ENCODE measurements at places on chromosomes 6 and 20. TPM values are rescaled to one million over a fixed set of nuclear protein-coding genes. Genes with fewer than 3 reads are reported as not detected.

The KIFC1 gene
- 1.9 TPM for total RNA-seq

GRCh38 chr6:38172739-38173410 is 353.3 kb downstream of the ZFAND3 start:
- no peak for DNase-seq

GRCh38 chr6:143821359-143821758 is 21.8 kb upstream of the LTV1 start:
- DNase-seq, result no peak

GRCh38 chr6:124373386-124373785 is 569.7 kb downstream of the NKAIN2 start:
- DNase-seq, result no peak

The RCAN2 gene
- 152 TPM for total RNA-seq

GRCh38 chr6:3159805-3160781 is 2.7 kb upstream of the TUBB2A start:
- peak; percentile 66 for DNase-seq

The CYB5R4 gene
- 15.3 TPM for total RNA-seq

DNA sequence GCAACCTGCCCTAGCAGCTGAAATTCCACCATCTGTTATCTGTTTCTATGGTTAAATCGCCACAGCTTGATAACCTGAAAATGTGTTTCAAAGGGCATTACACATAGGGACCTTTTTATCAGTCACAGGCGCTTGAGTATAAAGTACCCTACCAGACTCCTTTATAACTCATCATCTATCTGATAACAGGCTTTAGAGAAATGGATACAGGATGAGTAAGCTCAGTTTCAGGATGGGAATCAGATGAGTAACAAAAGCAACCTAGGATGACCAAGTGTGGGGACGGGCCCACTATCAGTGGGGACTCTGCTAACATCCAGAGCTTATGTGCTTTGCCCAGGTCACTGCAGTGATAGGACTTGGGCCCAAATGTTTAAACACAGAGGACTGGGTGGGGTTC is 75.6 kb downstream of the PRND start:
- no peak for DNase-seq

DNA sequence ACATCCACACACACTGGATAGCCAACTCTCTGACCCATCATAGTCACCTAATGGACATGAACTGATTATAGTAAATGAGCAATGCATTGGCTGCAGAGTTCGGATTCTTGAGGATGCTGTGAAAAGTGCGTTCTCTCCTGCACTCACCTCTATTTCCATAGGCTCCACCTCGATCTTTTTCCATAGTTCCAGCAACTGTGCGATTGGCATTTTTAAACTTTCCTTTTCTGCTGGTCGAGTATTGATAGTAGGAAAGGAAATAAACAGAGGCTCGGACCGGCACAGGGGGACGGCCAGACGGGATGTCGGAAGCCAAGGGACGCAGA is 94.4 kb downstream of the RNASET2 start:
- DNase-seq, result no peak

DNA sequence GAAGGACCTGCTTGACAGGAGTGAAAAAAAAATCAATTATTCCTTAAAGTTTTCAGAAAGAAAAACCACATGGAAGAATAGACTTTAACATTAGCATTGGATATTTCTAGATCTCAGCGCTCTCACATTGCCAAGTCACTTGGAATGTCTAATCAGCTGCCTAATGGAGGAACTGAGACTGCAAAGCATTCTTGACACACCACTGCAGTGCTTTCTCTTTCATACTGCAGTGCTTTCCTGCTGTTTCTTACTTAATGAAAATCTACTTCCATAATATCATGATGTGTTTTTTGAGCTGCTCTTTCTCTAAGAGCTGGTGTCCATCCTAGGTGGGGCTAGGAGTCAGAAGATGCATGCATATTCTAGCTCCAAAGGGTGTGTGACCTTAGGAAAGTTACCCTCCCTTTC is 20.4 kb upstream of the MCM3 start:
- DNase-seq, result no peak

The GDAP1L1 gene
- total RNA-seq, result 0.21 TPM

GRCh38 chr20:42484335-42484734 is 705.4 kb downstream of the PTPRT start:
- DNase-seq, result no peak

- DNase-seq, result no peak
Observed at GRCh38 chr6:23503173-23503572, 622.8 kb upstream of the NRSN1 start.

DNA sequence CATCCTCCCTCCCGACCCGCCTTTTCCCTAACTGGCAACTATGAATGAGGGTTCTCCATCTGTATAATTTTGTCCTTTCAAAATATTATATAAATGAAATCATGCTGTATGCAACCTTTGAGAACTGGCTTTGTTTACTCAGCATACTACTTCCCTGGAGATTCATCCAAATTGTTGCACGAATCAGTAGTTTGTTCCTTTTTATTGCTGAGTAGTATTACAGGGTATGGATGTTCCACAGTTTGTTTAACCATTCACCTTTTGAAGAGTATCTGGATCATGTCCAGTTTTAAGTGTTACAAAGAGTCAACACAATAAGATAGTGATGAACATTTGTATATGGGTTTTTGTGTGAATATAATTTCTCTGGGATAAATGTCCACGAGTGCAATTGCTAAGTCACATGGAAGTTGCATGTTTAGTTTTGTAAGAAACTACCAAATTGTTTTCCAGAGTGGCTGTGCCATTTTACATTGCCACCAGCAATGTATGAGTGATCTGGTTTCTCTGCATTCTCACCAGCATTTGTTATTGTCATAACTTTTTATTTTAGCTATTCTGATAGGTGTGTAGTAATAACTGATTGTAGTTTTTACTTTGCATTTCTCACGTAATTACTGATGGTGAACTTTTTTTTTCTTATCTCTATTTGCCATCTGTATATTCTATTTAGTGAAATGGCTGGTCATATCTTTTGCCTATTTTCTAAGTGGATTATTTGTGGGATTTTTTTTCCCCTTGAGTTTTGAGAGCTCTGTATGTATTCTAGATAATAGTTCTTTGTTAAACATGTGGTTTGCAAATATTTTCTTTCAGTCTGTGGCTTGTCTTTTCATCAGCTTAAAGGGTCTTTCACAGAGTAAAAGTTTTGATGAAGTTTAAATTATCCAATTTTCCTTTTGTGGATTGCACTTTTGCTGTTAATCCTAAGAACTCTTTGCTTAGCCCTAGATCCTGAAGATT is 14.4 kb upstream of the RNF24 start:
- DNase-seq, result no peak

DNA sequence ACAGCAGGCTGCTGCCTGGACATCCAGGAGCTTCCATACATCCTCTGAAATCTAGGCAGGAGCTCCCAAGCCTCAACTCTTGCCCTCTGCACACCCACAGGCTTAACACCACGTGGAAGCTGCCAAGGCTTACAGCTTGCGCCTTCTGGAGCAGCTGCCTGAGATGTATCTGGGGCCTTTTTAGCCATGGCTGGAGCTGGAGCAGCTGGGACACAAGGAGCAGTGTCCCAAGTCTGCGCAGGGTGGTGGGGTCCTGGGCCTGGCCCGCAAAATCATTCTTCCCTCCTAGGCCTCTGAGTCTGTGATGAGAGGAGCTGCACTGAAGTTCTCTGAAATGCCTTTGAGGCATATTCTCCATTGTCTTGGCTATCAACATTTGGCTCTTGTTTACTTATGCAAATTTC is 255.0 kb downstream of the DLL1 start:
- DNase-seq, result no peak

- no peak for DNase-seq
Observed at GRCh38 chr20:64084685-64085152, 521 bp upstream of the LKAAEAR1 start.

DNA sequence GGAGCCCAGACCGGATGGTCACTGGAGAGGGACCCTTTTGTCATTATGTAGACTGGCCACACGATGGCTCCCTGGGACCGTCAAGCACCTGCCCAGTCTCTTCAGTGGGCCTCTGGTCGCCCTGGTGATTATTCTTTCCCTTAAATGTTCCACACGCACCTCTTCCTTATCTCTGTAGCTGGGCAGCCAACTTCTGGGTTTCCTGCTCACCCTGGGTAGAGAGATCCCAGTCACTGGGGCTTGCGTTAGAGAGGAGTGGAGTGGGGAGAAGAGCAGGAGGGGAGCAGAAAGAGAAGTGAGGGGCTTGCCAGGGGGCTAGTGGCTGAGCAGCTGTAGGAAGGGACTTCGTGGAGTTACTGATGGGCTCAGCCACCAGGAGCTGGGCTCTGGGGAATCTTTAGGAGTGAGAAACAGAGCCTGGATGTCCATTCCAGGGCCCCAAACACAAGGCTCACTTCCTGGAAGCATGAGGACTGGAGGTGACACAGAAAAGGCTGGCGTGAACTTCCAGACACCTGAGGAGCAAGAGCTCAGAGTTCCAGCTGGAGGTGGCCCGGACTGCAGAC is 150.1 kb downstream of the DHX35 start:
- DNase-seq, result peak; percentile 51

- no peak for DNase-seq
Observed at GRCh38 chr6:87293526-87293925, 28.9 kb upstream of the SMIM8 start.

DNA sequence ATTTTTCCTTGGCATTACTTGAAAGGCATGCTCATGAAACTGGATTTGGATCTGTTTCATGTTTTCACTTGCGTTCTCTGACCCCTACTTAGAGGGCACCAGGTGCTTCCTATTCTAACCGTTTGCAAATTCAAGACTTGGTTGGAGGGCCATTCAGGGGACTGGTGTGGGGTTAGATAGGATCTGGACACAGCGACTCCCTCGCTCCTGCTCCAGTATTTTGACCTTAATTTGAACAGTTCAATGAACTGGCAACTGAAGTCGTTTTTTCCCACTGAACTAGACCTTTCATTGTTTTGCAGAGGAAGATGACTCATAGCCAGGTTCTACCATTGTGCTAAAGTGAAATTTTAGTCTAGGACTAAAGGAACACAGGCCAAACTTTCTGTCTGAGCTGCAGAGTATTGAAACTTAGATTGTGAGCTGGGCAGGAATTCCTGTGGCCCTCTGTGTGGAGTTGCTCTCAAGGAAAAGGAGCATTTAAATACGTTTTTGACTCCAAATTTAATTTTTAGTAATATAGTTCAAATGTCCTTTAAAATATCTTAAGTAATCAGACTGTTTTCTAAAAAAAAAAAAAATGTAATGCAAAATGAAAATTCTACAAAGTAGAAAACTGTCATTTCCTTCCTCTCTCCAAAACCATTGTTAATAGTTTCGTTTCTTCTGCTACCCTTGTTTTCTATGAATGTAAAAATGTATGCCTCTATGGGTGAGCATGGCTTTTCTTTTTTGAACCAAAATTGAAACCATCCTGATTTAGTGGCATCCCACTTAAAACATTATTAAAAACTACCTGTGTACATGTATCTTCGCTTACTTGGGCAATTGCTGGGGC is 64.8 kb downstream of the UTRN start:
- peak; percentile 45 for DNase-seq

DNA sequence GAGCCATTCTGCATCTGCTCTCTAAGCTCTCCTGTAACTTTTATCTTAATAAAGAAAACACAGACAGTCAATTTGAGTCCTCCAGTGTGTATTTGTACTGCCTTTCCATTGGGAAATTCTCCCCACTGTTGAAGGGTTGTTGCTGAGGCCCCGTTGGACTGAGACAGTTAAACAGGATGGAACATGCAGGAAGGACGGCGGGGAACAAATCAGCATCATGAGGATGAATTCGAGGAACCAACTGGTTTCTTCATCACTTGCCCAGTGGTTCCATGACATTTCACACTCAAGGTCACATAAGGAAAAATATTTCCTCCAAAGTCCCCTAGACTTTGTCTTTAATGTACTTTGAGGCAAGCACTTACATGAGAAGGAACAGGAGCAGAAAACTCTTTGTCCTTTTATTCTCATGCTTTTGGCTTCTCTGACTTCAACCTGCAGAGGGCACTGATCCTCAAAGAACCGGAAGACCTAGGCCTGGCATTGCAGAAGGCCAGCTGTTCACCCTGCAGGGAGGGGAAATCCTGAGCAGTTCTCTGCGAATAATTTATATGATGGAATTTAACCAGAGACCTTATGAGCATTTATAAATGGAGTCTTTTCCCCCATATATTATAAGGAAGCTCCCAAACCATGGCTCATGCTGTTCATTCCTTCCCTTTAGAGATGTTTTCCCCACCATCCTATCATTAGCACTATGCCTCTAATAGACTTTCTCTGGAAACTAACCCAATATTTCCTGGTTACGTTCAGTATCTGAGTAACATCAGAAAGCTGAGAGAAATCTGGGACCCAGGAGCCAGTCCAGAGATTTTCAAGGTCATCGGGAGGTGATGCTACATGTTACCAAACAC is 55.2 kb upstream of the ADGRF1 start:
- peak; percentile 53 for DNase-seq

- DNase-seq, result peak; percentile 75
Observed at GRCh38 chr20:63495741-63496595, 2.9 kb downstream of the EEF1A2 start.

DNA sequence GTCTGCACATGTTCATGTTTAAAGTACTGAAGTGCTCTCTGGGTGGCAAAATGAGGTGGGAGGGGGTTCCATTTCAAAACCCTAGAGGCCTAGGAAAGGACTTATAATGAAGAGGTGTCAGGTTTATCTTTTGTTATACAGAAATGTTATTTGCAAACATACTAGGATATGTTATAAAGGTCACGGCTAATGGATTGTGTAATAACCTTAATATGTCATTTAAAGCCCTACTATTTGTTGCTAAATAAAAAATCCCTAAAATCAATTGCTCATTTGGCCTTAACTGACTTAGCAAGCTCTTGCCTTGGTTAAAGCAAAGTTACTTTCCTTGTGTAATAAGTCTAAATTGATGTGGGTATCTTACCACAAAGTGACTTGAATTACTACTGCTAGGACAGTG is 8.8 kb downstream of the NKX2-4 start:
- DNase-seq, result no peak

DNA sequence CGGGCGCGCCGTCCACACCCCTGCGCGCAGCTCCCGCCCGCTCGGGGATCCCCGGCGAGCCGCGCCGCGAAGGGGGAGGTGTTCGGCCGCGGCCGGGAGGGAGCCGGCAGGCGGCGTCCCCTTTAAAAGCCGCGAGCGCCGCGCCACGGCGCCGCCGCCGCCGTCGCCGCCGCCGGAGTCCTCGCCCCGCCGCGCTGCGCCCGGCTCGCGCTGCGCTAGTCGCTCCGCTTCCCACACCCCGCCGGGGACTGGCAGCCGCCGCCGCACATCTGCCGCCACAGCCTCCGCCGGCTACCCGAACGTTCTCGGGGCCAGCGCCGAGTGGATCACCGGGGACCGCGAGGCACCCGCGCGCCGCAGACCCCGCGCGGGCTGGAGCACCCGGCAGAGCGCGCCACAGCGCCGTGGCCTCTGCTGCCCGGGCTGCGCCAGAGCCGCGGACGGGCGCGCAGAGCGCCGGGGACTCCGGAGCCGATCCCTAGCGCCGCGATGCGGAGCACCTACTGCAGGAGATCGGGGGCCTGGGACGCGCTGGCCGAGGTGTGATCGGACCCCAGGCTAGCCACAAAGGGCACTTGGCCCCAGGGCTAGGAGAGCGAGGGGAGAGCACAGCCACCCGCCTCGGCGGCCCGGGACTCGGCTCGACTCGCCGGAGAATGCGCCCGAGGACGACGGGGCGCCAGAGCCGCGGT is at the start of gene BMP2:
Gene BMP2, plus strand, starts transcription at position 151 of the 692 bp plus-strand sequence. CDS start 2,441 bp downstream, outside the sequence.
- DNase-seq, result peak; percentile 60

DNA sequence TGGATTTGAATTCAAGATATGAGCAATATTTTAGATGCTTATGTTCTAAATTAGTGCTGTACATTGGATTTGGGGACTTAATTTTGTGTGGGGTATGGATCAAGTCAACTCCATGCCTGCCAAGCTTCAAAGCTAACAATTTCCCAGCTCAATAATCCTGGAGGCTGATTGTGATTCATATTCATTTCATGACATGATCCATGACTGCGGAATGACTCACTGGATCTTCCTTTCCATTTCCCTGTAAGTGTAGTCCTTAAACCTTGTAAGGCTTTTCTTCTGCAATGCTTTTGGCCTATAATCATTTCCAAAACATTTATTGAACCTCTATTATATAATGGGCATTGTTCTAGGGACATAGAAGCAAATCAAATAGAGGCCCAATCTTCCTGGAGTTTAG is 44.7 kb upstream of the CCN2 start:
- DNase-seq, result no peak

Measured in left cardiac atrium (tissue), 4 donors.